ENCODE measurements at places on chromosomes 7 and 10.

GRCh38 chr7:2809903-2810625 lies 34.0 kb downstream of the GNA12 start:
- no peak for DNase-seq

GRCh38 chr10:5670662-5671375 lies 4.4 kb upstream of the ASB13 start:
- no peak for DNase-seq

GRCh38 chr7:41313171-41313570 lies 389.7 kb downstream of the INHBA start:
- no peak for DNase-seq

DNA sequence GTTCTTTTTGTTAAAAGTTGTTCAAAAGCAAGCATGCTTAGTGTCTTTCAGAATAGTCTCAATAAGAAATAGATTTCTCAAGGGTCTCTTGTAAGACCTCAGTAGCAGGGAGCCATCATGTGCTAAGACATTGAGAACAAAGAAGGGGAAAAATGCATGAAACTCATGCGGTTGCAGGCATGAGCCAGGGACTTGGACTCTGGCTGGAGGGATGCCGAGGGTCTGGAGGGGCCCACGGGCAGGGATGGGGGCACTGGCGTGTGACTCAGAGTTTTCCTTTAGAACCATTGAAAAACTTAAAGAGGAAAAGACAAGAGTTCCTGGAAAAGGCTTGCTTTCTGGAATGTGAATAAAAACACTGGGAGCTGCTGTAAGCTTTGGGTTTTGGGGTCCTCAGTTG lies 253.3 kb downstream of the CCDC3 start:
- DNase-seq, result no peak

GRCh38 chr10:122911889-122912484 lies 1.6 kb downstream of the FAM24A start:
- no peak for DNase-seq

- DNase-seq, result no peak
These were observed 20.8 kb downstream of the CYTH3 start for GRCh38 chr7:6251653-6252052.

DNA sequence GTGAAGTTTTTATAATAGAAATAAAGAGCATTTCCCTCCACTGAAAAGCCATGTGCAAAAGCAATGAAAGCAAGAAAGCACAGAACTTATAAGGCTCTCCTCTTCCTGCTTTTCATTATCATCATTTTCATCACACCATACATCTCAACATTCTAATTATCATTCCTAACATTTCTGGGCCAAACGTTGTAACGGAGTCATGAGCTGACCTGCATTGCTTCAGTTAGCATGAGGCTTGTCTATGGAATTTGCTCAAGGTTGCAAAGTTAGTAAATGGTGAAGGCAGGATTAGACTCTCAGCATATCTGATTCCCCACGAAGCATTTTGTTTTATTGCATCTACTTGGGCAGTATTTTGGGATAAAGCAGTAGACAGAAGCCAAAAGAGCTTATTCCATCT lies 11.4 kb downstream of the SCIN start:
- DNase-seq, result no peak

DNA sequence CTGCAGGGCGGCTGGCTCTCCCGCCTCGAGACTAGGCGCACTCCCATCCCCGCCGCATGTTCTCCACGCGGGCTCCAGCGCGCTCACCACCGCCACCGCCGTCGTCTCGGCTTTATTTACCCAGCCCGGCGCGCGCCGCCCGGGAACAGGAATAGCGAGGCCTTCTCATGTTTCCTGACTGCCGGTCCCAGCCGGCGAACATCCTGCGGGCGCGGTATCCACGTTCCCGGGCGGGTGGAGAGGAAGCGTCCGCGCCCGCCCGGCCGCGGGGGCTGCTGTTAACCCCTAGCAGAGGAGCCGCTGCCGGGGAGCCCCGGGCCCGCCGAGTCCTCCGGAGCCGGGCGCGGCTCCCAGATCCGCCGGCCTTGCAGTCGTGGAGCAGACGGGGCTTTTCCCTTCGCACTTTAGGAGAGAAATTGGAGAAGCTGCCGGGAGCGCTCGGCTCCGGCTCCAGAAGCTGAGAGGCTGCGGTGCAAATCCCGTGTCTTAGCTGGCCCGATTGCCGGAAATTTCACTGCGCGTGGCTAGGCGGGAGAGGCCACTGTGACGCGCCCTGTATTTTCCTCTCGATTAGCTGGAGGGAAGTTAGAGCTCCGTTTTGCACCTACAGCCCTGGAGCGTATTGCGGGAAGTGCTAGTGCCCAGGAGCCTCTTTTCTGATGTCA lies at the start of gene MKX:
Gene MKX, minus strand, starts transcription at position 88 of the 665 bp plus-strand sequence. CDS start 2,404 bp downstream, outside the sequence.
- DNase-seq, result no peak

- no peak for DNase-seq
These were observed 27.1 kb upstream of the PRKCQ start for GRCh38 chr10:6607182-6607581.

DNA sequence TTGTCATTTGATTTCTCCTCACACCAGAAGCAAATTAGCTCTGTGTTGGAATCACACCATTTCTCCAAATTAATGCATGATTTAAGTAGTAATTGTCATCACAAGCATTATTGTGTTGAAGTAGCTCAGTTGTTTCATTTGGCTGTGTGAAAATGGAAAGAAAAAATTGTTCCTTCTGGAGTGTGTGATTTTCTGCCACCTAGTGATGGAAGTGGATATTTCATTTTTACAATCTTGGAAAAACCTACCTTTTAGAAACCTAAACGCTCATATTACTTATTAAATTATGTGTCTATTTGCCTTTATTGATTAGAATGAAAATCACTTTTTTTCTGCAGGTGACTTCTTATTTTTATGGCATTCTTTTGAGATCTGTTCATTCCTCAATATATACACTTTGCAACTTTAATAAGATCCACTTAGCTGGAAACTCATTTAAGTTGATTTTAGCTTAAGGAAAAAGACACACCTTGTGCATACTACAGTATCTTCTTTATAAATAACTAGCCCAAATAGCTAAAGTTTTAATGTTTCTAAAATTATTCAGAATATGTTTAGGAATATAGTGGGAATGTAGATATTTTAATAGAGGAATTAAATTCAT lies 50.0 kb downstream of the SRI start:
- DNase-seq, result no peak

GRCh38 chr7:108380517-108380916 lies 75.7 kb downstream of the NRCAM start:
- DNase-seq, result no peak

All from bone marrow (tissue), 2 donors.